ENCODE measurements at places on chromosomes 2 and 18. TPM values are rescaled to one million over a fixed set of nuclear protein-coding genes. Genes with fewer than 3 reads are reported as not detected.

DNA sequence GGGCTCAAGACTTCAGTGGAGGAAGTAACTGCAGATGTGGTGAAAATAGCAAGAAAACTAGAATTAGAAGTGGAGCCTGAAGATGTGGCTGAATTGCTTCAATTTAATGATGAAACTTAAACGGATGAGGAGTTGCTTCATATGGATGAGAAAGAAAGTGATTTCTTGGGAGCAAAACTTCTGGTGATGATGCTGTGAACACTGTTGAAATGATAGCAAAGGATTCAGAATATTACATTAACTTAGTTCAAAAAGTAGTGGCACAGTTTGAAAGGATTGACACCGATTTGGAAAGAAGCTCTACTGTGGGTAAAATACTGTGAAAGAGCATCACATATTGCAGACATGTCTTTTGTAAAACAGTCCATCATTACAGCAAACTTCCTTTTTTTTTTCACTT, 638.0 kb downstream of the NYAP2 start:
- H3K36me3 ChIP-seq: no peaks in the 10 kb centered on the region
- H3K27ac ChIP-seq: no peak overlapping the region
- H3K4me3 ChIP-seq: no peak overlapping the region
- no peaks in the 10 kb centered on the region for H3K27me3 ChIP-seq
- DNase-seq: no peak

The SPEG gene
- total RNA-seq: 22.9 TPM

- H3K27me3 ChIP-seq: no peaks in the 10 kb centered on the region
- H3K4me3 ChIP-seq: no peak overlapping the region
- no peak overlapping the region for H3K27ac ChIP-seq
- H3K36me3 ChIP-seq: no peaks in the 10 kb centered on the region
- no peaks in the 10 kb centered on the region for H3K4me1 ChIP-seq
Measured at GRCh38 chr2:22904126-22904684, 480.8 kb upstream of the KLHL29 start.

GRCh38 chr2:69188182-69188900, 175.4 kb downstream of the ANTXR1 start:
- H3K4me3 ChIP-seq: no peak overlapping the region
- H3K27me3 ChIP-seq: no peaks in the 10 kb centered on the region
- H3K27ac ChIP-seq: no peak overlapping the region
- H3K36me3 ChIP-seq: no peaks in the 10 kb centered on the region
- DNase-seq: no peak

- DNase-seq: no peak
- no peak overlapping the region for H3K4me3 ChIP-seq
- H3K36me3 ChIP-seq: no peaks in the 10 kb centered on the region
- no peak overlapping the region for H3K27ac ChIP-seq
Measured at GRCh38 chr2:64972876-64973275, 16.3 kb upstream of the SLC1A4 start.

DNA sequence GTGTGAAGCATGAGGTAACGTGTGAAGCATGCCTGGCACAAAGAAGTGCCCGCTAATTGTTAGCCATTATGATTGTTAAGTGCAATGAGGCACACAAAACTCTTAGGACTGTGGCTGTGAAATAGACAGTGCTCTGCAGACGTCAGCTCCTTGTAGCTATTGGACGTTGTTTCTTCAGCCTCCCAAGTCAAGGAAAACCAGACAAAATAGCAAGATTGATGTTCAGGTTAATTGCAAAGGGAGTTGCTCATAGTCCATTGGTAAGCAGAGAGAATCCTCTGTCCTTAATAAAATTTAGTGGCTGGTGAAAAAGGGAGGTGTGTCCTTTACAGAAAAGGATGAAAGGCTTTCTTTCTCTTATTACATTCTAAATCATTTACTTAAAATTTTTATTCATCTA, 54.6 kb upstream of the MBP start:
- no peaks in the 10 kb centered on the region for H3K36me3 ChIP-seq
- H3K27me3 ChIP-seq: no peaks in the 10 kb centered on the region
- H3K4me3 ChIP-seq: no peak overlapping the region
- H3K27ac ChIP-seq: no peak overlapping the region
- no peaks in the 10 kb centered on the region for H3K4me1 ChIP-seq

The PSMA8 gene
- not detected for total RNA-seq

- peak; percentile 92 for DNase-seq
- no peaks in the 10 kb centered on the region for H3K36me3 ChIP-seq
- peak overlapping the region; percentile 0 for H3K4me3 ChIP-seq
- H3K4me1 ChIP-seq: peaks cover 8% of the 10 kb centered on the region
- H3K27ac ChIP-seq: peak overlapping the region; percentile 94
Measured at GRCh38 chr2:96907115-96908041, 37.5 kb upstream of the SEMA4C start.

- no peak overlapping the region for H3K4me3 ChIP-seq
- H3K36me3 ChIP-seq: no peaks in the 10 kb centered on the region
- DNase-seq: no peak
- no peak overlapping the region for H3K27ac ChIP-seq
Measured at GRCh38 chr2:29567906-29568520, 353.4 kb downstream of the ALK start.

The ARHGAP15 gene
- 8.9 TPM for total RNA-seq

The CCT4 gene
- total RNA-seq: 151 TPM

- no peaks in the 10 kb centered on the region for H3K27me3 ChIP-seq
- H3K4me3 ChIP-seq: no peak within 1 kb of the TSS
- no peaks in the 10 kb centered on the region for H3K36me3 ChIP-seq
Measured at GRCh38 chr2:127535422-127535901, at the start of gene MYO7B. Gene MYO7B (plus strand): TSS chr2:127535683. CDS start chr2:127559723, 24,040 bp downstream.

The SCG2 gene
- 5.0 TPM for total RNA-seq

Data from uterus (tissue), 4 donors.